Naive thymus-derived CD4-positive, alpha-beta T cell (primary cell): ENCODE measurements at places on chromosomes 7 and 10. TPM values are rescaled to one million over a fixed set of nuclear protein-coding genes. Genes with fewer than 3 reads are reported as not detected.
A peak's percentile ranks its signal among the peaks of the same experiment; 100 is the strongest.

DNA sequence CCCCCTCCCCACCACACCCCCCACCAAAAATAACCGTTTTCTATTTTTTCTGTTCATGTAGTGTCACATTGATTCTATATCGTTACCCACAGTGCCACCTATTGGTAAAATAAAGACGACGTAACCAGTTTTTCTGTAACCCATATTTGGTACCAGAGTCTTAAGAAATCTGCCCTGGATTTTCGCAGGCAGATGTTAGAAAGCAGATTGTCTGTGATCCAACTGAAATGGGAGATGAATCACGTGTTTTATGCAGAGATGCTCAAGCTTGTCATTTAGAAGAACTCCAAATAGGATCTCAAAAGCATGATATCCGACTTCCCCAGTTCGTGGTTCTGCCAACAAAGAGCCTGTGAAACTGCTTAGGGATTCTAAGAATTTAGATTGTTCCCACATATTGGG is 261.1 kb upstream of the CSTF2T start:
- H3K4me1 ChIP-seq, result no peaks in the 10 kb centered on the region
- DNase-seq, result no peak
- H3K27me3 ChIP-seq, result no peaks in the 10 kb centered on the region
- no peak overlapping the region for H3K27ac ChIP-seq
- no peaks in the 10 kb centered on the region for H3K36me3 ChIP-seq

DNA sequence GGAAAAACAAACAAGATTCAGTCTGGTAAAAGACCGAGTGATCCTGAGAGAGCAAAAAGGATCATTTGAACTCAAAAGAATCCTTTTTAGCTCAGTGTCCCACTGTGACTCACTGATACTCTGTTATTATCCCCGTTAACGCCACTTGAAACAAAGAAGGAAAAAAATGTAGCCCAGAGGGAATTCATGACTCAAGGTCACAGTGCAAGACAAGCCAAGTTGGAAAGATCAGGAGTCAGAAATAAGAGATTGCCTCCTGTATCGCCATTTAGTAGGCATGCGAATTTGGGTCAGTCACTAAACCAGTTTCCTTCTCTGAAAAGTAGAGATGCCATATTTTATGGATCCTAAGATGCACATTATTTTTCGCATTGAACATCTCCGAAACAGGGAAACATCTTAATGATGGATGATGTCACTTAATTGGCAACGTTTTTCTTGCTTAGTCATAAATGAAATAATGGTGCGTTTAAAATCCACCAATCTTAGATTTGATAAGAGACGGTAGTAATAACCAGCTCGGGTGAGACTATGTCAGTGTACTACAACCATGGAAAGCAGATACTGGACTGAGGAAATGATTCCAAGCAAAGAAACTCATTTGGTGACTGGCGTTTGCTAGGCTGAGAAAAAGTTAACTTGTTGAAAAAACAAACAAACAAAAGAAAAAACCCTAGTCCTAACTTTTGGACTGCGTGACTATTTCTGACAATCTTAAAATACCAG is 502.0 kb upstream of the CELF2 start:
- H3K4me3 ChIP-seq, result no peak overlapping the region
- no peaks in the 10 kb centered on the region for H3K36me3 ChIP-seq
- H3K27ac ChIP-seq, result no peak overlapping the region
- H3K4me1 ChIP-seq, result no peaks in the 10 kb centered on the region
- DNase-seq, result no peak

- H3K36me3 ChIP-seq, result no peaks in the 10 kb centered on the region
- H3K4me1 ChIP-seq, result no peaks in the 10 kb centered on the region
- no peaks in the 10 kb centered on the region for H3K27me3 ChIP-seq
Measured at GRCh38 chr7:117164620-117165019, 158.2 kb downstream of the WNT2 start.

DNA sequence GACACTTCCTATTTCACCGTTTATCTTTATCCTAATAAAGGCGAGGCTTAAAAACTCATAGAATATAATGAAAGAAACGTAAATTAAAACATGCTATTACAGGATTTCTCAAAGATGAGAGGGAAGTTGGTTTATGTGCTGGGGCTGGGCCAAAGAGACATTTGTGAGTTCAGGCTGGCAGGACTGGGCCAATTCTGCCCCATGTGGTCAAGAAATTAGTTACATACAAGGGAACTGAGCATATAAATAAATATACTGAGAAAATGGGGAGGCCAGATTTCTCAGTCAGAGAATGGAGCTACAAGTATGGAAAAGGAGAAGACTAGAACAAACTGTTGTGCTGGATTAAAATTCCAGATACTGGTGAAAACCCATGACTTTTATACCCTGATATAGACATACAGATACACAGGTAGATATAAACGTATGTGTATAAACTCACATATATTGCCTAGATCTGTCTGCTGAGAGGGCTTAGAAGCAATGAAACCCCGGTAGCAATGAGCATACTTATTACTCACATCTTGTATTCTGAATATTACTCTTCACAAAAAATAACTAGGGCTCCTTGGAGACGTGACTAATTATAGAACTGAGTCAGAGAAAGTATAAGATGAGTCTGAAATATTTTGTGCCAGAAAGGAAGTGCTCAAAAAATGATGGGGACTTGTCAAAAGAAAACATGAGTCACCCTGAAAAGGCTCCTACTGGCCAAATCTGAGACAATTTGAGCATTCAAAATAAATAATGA is 155.7 kb upstream of the FGFR2 start:
- no peaks in the 10 kb centered on the region for H3K27me3 ChIP-seq
- no peaks in the 10 kb centered on the region for H3K4me1 ChIP-seq
- no peak overlapping the region for H3K4me3 ChIP-seq

- DNase-seq, result no peak
- H3K36me3 ChIP-seq, result no peaks in the 10 kb centered on the region
- H3K27me3 ChIP-seq, result no peaks in the 10 kb centered on the region
- no peak overlapping the region for H3K4me3 ChIP-seq
Measured at GRCh38 chr10:21531164-21531563, 2.9 kb upstream of the MLLT10 start.

DNA sequence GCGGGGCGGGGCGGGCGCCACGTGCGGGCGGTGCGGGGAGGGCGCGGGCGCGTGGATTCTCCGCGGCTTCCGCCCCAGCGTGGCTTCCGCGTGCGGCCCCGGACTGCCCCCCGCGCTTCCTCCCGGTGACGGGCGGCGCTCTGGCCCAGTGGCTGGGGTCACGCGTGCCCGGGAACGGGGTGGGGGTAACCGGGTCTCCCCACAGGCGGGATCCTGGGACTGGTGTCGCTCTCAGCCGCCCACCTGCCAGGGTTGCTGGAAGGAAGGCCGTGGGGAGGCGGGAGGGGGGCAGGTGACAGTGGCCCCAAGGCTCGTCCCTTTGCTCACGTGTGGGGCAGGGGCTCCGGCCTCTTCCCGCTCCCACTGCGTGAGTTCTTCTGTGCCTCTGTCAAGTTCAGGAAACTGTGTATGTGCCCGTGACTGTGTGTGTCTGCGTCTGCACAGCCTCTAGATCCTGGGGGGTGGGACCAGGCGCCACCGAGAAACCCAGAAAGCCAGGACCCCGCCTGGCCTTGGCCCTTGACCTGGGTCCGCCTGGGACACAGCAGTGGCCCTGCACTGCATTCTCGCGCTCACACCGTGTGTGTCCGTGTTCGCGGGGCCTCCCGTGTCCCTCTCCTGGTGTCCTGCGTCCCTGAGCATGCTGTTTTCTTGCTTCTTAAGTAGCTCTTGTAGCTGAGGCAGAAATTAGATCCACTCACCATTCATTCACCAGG is 919 bp downstream of the MAFK start:
- no peaks in the 10 kb centered on the region for H3K27me3 ChIP-seq
- H3K4me1 ChIP-seq, result peaks cover 10% of the 10 kb centered on the region
- H3K27ac ChIP-seq, result peak overlapping the region; percentile 90
- H3K36me3 ChIP-seq, result peaks cover 13% of the 10 kb centered on the region
- peak; percentile 47 for DNase-seq

GRCh38 chr10:31605861-31606525 is 287.0 kb downstream of the ZEB1 start:
- no peak overlapping the region for H3K27ac ChIP-seq
- H3K36me3 ChIP-seq, result no peaks in the 10 kb centered on the region
- no peaks in the 10 kb centered on the region for H3K27me3 ChIP-seq
- H3K4me3 ChIP-seq, result no peak overlapping the region
- DNase-seq, result no peak

GRCh38 chr7:46145412-46145811 is 224.3 kb upstream of the IGFBP3 start:
- no peak overlapping the region for H3K4me3 ChIP-seq
- H3K36me3 ChIP-seq, result no peaks in the 10 kb centered on the region
- H3K4me1 ChIP-seq, result no peaks in the 10 kb centered on the region

GRCh38 chr7:68245688-68246087 is 1249.1 kb downstream of the TYW1 start:
- H3K4me3 ChIP-seq, result no peak overlapping the region
- H3K4me1 ChIP-seq, result no peaks in the 10 kb centered on the region
- H3K36me3 ChIP-seq, result no peaks in the 10 kb centered on the region
- H3K27me3 ChIP-seq, result no peaks in the 10 kb centered on the region
- no peak for DNase-seq

GRCh38 chr7:48515171-48515570 is 343.9 kb downstream of the ABCA13 start:
- no peak overlapping the region for H3K27ac ChIP-seq
- H3K27me3 ChIP-seq, result no peaks in the 10 kb centered on the region
- H3K36me3 ChIP-seq, result no peaks in the 10 kb centered on the region
- no peak overlapping the region for H3K4me3 ChIP-seq
- no peaks in the 10 kb centered on the region for H3K4me1 ChIP-seq
- DNase-seq, result no peak

Gene VWC2
- not detected for polyA plus RNA-seq

Gene LMBR1
- polyA plus RNA-seq, result 34.5 TPM

Gene TBATA
- polyA plus RNA-seq, result not detected
